ENCODE measurements at places on chromosomes 11 and 22.

DNA sequence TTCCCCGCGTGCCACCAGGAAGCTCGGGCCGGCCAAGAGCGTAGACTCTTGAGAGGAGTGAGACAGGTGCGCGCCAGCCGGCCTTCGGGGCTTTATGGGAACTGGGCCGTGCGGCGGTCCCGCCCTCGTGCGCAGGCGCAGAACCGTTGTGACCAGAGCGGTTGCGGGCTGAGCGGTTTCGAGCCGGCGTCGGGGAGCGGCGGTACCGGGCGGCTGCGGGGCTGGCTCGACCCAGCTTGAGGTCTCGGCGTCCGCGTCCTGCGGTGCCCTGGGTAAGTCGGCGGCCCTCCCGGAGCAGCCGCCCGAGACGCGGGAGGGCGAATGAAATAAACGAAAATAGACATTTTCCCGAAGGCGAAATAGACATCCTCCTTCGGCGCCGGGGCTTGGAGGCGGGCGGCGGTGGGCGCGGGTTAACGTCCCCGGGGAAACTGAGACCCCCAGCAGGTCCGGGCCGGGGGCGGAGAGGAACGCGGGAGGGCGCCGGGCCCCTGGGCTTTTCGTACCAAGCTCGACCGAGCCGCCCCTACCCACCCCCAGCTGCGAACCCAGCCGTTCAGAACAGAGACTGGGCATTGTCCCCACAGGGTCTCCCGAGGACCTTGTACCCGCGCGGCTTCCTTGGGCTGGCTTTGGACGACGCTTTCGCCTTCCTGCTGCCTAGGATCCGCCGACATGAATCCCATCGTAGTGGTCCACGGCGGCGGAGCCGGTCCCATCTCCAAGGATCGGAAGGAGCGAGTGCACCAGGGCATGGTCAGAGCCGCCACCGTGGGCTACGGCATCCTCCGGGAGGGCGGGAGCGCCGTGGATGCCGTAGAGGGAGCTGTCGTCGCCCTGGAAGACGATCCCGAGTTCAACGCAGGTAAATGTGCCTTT, at the start of gene ASRGL1:
ASRGL1 (plus strand) TSS at position 146 of the 879 bp plus-strand sequence; CDS start at position 676, 530 bp downstream.
- DNase-seq = no peak

DNA sequence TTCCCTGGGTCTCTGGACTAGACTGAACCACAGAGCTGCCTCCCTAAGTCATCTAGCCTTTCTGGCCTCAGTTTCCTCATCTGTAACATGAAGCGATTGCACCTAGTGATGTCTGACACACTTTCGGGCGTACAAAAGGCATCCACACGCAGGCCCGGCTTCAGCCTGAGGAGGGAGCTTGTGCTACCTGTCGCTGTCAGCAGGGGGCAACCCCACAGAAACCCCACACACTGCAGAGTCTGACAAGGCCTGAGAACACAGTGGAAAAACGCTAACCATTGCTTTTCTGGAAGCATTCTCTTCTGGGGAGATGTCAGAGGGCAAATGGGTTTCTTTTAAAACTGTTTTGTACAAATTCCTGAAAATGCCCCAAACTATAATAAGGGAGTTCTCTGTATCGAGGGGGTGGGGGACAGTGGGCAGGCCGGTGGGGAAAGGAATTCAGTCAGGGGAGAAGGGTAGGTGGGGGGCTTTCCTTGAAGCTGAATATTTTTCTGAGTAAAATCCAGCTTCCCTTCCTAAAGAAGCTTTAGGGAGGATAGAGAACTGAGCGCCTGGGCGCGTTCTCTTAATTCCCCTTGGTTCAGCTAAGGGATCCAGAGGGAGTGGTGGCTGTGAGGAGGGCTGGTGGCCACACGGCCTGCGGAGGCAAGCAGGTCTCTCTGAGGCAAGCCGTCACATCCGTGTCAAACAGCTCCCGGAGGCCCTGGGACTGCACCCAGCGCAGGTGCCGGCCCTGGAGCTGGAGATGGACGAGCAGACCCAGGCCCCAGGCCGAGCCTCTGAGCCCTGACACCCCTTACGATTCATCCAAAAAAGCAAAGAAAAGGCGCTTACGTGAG, 533 bp downstream of the ELF5 start:
- DNase-seq = no peak

DNA sequence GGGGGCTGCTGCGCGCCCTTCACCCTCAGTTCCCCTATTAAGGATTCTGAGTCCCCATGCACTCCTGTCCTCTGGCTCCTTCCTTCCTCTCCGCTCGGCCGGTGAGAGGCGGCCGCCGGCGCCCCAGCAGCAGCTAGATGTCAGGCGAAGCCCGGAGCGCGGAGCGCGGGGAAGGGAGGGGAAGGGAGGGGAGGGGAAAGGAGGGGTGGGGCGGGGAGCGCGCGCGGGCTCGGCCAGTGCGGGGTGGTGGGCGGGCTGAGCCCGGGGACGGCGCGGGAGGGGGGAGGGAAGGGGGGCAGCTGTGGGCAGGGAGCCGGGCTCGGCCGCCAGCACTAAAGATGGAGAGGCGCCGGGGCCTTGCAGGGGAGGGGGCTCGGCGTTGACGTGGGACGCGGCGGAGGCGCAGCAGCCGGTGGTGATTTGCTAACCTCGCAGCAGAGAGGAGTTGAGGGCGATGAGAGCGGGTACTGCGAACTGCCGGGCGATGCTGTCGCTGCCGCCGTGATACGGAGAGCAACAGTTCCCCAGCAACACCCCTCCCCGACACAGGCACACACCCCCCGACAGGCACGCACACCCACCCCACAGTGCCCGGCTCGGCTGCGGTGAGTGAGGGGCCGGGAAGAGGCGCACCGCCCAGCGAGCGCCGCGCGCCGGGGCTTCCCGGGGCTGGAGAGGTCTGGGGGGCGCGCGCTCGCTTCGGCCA, at the start of gene ZBTB16:
ZBTB16 (plus strand) TSS at position 434 of the 706 bp plus-strand sequence. CDS start 3,590 bp downstream, outside the sequence.
- no peak for DNase-seq

GRCh38 chr11:8368194-8368593, 104.5 kb upstream of the LMO1 start:
- DNase-seq = no peak

DNA sequence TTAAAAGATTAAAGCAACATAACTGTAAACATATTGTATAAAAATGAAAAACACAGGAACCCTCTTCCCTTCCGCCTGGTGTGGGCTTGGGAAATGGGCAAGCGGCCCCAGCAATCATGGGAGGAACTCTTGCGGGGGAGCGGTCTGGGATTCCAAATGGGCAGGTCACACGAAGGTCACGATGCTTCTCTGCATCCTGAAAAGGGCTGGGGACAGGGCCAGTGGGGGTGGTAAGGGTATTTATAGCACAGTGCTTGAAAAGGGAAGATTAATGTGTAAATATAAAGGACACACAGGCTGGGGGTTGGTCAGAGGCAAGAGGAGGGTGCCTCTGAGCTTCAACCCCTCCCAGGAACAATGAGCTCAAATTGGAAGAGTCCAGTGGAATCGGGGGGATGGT, 46.9 kb upstream of the OR4B1 start:
- DNase-seq = no peak

- DNase-seq = no peak
Observed at GRCh38 chr11:12581923-12582322, 92.3 kb upstream of the TEAD1 start.

DNA sequence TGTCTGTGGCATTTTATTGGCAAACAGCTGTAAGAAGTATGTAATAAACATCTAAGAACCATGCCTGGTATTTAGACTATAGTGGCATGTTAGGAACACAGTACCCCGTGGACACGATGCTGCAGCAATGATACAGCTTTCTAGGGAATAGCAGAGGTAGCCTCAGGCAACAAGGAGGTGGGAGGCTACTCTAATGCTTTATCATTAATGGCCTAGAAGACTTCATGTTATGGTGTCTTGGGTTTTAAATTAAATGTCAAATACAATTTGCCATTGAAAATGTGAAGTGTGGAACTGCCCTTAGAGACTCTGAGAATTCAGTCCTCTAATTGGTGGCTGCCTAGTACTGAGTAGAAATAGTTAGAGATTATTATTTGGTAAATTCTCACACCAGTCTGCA, 516.9 kb downstream of the CNTN5 start:
- no peak for DNase-seq

DNA sequence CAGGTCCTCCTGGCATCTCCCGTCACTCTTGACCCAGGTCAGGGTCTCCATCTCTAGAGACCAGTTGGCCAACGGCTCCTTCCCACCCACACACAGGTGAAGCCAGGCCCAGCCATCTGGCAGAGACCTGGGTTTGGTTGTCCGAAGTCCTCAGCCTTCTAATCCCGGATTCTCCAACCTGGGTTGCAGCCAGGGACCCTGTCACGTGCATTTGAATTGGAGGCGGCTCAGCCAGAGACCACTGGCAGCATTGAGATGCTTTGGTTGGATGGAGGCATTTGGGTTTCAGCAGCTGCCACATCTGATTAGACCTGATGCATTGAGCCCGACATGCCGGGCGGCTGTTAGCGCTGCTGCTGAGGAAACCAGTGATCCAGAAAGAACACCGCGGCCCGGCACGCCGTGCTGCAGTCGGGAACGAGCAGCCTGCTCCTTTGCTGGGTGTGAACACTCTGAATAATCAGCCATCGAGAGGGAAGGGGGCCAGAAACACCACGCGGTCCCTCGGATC, 163.2 kb downstream of the BRD1 start:
- no peak for DNase-seq

DNA sequence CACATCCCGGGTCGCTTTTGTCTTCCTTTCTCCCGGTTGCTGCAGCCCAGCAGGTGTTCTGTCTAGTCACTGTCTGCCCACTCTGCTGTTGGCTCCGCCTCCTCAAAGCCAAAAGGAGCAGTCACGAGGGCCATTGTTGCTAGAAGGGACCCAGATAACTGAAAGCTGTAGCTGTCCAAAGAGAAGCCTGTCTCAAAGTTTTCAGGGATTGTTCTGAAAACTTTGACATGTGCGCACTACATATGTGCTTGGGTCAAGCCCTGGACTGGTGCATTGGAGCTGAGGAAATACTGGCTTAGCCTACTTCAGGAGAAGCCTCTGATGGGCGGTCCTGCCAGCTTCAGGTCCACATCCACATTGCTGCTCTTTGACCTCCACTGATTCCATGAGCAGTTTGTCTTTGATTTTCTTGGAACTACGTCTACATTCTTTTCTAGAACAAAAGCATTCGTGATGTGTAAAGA, 8.8 kb upstream of the OR2AT4 start:
- no peak for DNase-seq

GRCh38 chr11:1226226-1226985, 3.5 kb downstream of the MUC5B start:
- no peak for DNase-seq

DNA sequence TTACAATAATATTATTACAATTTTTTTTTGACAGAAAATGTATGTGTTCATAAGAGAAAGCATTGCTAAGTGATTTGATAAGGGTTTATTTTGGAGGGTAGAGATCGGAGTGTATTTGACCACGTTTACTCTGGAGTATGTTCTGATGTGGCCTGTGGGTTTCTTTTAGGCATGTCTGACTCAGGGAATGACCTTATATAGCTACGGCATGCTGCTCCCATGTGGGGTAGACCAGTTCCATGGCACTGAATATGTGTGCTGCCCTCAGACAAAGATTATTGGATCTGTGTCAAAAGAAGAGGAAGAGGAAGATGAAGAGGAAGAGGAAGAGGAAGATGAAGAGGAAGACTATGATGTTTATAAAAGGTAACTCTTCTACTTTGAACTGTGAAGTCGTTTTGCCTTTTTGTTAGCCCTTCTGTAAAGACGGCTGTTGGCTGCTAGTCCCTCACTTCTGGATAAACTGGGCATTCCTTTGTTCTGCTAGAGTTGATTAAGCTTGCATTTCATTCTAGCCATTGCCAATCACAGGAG, 38.1 kb upstream of the ST14 start:
- DNase-seq = no peak

DNA sequence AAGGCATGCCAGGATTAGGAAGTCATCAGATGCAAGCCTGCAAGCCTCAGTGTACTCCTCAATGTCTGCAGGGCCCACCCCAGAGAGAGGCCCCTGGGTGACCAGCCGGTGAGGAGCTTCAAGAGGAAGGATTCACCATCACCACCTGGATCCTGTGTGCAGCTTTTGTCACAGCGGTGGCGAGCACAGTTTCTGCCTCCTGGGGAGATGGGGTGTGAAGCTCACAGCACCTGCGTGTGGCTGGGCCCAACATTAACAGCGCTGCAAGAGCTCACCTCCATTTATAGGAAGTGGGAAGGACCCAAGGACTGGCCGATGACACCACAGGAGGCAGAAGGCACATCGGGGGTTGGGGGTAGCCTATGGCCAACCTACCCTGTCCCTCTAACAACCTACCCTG, 235.3 kb downstream of the CTTN start:
- DNase-seq = no peak

- DNase-seq = no peak
Observed at GRCh38 chr11:134536219-134536618, 124.2 kb upstream of the B3GAT1 start.

DNA sequence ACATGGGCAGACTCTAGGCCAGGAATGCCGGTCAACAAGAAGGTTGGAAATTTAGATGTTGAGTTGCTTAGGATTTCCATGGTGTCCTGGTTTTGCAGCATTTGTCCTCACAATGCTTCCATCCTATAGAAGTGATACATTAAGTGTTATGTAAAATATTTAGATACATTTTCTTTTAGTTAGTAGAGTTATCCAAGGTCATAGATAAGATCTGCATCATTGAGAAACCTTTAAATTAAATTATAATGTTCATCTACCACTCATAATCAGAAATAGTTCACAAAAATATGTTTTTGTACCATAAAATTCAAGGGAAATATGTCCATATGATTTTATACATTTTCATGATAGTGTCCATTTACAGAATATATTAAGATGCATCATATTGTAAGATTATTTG, at the start of gene OR51F1:
OR51F1 (minus strand) TSS at position 101 of the 400 bp plus-strand sequence; CDS start at position 101, 0 bp downstream.
- no peak for DNase-seq

GRCh38 chr11:58616594-58616993, 5.9 kb upstream of the CNTF start:
- DNase-seq = no peak

DNA sequence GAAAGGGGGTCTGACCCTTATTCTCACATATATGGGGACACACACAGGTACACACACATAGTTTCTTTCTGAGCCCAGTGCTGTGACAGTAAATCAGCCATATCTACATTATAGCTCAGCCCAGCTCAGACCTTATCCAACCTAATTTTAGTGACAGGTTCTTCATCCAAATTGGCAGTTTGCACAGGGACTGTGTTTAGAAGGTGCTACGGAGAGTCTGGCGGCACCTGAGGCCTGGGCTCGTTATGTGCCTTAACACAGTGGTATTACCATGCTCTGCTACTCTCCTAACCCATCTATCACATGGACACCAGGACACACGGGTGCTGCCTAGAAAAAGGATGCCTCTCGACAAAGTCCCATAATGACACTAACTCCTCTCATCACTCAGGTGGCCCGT, 109.3 kb downstream of the GALNT18 start:
- no peak for DNase-seq
